Neural crest cell (in vitro differentiated cells): ENCODE measurements at places on chromosomes 11 and 22.
A peak's percentile ranks its signal among the peaks of the same experiment; 100 is the strongest.

DNA sequence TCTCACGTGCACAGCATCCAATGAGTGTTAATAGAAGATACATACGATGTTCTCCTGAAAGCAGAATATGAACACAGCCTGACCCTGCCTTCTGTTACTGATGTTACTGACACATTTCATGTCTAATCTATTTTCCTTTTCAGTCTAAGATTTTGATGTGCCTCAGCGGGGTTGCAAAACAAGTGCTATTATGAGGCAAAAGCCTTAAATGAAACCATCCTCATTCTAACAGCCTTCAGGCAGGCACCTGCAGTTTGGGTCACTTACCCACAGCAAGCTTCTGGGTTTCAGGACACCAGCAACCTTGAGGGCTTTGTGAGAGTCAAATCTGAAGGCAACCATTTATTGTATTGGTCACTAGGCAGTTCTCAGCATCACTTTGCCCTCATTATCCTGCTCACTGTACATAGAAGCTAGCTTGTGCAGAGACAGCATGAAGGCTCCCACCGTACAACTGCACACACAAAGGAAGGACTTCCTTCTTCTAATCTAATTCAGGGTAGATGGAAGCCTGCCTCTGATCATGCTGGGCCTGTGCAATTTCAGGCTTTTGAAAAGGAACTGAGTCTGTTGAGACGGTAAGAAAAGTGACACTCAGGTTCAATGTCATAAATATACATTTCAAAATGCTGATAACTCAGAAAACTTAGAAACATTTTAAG lies 183.2 kb upstream of the PITPNB start:
- DNase-seq: no peak

GRCh38 chr11:100294748-100295147 lies 392.3 kb upstream of the ARHGAP42 start:
- no peak for DNase-seq

- no peak for DNase-seq
Observed at GRCh38 chr22:50720301-50721256, 17.4 kb upstream of the ACR start.

DNA sequence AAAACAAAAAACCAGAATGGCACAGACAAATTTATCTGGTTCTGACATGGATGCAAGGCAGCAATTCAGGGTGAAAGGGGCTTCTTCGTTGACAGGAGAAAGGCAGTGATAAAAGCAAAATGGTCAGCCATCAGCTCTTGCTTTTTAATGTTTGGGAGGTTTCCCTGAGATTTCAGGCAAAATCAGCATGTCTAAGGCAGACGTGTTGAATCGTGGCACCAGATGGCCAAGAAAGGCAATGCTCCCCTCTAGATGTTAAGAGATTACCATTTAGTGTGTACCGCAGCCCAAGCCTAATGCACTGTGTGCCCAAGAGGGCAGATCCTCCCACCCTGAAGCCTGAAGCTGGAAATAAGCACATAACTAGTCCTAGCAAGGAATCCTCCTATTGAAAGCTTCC lies 88.8 kb upstream of the GALNT18 start:
- DNase-seq: no peak

- DNase-seq: peak; percentile 77
Observed at GRCh38 chr11:20158597-20159257, 1.5 kb downstream of the DBX1 start.

- no peak for DNase-seq
Observed at GRCh38 chr11:105838668-105839384, 183.2 kb downstream of the MSANTD4 start.

- DNase-seq: no peak
Observed at GRCh38 chr22:37433786-37434185, 6.5 kb upstream of the ELFN2 start.

DNA sequence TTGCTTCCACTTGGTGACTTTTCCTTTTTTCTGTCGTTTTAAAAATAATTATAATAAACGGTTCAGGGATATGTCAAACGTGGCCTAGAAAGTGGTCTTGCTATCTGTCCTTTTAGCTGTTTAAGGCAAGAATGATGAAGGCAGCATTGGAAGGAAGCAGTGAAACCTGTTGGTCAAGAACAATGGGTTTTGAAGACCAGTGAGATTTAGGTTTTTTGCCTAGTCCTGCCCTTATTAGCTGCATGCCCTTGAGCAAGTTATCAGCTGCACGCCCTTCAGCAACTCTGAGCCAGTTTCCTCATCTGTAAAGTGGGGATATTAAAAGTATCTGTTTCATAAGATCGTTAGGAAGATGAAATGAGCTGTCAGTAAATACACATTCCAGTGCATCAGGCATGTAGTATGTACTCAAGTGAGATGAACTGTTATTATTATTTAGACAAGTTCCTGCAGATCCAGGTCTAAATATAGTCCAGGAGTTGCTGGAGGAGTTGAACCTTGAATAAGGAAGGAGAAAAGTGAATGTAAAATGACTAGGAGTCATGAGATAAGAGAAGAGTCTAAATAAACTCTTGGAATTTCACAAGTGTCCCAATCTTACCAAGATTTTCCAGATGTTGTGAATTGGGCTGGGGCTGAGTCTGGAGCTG lies 90.8 kb upstream of the HSD17B12 start:
- no peak for DNase-seq

GRCh38 chr11:65528819-65529350 lies 4.0 kb downstream of the SCYL1 start:
- no peak for DNase-seq

DNA sequence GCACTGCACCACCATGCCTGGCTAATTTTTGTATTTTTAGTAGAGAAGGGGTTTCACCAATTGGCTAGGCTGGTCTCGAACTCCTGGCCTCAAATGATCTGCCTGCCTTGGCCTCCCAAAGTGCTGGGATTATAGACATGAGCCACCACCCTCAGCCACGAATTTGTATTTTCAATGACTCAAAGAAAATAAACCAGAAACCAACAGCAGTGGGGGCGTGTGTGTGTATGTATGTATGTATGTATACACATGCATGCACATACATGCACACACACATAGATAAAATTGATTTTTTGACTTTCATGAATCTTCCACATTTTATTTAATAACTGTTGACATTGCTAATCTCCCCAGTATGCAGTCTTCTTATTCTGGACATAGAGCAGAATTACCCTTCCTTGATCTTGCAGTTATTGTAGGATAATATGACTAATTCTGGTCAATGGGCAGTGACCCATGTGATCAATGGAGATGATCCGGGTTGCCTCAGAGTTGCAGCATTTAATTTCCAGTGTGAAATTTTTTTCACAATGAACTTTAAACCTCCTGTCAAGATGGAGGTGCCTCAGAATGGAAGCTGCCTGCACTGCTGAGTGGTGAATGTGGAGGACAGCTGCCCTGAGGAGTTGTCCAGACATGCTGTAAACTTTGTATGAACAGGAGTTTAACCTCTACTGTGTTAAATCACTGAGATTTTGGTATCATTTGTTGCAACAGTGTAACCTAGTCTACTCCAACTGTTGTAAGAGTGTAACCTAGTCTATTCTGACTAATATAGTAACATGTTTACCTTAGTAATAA lies 12.8 kb upstream of the PTPN5 start:
- no peak for DNase-seq

- no peak for DNase-seq
Observed at GRCh38 chr11:72626414-72626936, 47.7 kb downstream of the PDE2A start.

DNA sequence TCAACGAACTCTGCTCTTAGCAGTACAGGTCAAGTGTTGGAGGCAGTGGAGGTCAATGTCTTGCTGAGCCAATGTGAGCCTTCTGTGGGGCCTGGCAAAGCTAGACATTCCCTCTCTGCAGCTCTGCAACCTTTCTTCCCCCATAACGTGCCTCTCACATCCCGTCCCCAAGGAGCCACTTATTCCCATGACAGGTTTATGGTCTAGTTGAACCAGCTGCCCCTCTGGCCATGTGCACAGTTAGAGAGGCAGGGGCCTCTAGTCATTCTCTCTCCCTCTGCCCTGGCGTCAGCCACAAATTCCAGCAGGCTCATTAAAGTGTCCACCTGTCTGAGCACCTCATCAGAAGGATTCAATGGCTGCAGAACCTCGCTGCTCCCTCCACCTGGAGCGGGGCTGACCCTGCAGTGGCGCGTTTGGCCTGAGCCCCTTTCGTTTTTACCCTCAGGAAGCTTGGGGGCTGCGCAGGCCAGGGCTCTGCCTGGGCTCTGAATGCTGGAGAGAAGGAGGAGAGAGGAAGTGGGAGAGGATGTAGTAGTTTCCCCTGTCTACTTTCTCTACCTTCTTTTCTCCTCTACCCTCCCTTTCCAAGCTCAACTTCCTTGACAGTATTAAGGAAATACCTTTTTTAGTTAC lies 302.1 kb upstream of the B3GAT1 start:
- DNase-seq: no peak

GRCh38 chr11:18312012-18312411 lies 9.9 kb downstream of the HPS5 start:
- DNase-seq: no peak
